Myocyte (in vitro differentiated cells): ENCODE measurements at places on chromosomes 3 and 15. TPM values are rescaled to one million over a fixed set of nuclear protein-coding genes. Genes with fewer than 3 reads are reported as not detected.

DNA sequence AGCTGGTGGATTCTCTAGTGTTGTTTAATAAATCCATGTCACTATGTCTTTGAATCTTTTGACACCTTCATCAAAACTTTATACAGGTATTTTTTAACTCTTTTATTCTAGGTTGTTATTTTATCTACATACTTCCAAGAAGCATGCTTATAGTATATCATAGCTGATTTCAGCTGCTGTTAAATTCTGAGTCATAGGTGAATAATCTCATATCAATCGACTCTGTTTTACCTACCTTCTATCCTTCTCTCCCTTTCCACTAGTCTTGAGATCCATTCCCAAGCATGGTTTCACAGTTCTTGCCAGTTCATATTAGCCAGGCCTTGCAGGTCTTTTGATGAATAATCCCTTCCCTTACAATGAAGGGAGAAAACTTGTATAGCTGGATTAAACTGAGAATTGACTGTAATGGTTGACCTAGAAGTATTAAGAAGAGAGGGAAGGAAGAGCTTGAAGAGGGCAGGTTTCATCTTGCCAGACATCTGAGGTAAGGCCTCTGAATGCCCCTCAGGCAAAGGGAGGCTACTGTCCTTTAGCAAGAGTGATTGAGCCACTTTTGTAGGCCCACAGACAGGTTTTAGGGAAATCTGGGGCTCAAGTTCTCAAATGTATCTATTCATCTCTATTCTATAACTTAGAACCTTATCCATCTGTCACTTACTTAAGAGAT, 146.4 kb downstream of the EPHA6 start:
- no peak for DNase-seq

DNA sequence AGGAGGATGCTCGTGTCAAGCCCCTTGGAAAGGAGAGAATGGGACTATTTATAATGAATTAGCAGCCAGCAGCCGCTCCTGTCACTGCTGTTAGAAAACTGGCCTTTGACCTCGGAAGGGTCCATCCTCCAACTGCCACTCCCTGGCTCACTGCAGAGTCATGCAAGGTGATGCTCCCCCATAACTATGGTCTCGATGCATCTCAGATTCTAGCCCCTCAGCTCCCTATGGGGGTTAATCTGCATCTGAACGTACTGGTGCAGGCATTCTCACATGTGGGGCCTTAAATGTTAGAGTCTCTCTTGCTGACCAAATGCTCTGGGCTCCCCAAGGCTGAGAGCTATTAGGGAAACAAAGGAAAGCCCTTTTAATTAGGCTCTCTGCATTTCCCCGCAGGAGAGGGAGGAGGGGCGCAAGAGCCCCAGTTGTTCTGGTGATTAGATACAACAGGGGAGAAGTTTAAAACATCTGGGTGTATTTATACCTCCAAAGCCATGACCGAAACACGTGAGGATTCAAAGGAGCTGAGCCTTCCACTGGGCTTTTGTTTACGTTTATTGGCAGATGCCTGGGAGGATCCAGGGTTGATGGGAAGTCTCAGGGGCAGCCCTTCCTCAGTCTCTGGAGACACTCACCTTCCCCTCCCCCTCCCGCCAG, 182.5 kb downstream of the OPA1 start:
- no peak for DNase-seq

- no peak for DNase-seq
Measured at GRCh38 chr3:188196232-188196990, 42.5 kb downstream of the LPP start.

The SLC22A14 gene
- total RNA-seq: 0.78 and 0.83 TPM in 2 replicates

The FANCD2OS gene
- total RNA-seq: not detected in 2 replicates

GRCh38 chr15:31733424-31733823, 296.9 kb upstream of the CHRNA7 start:
- no peak for DNase-seq
